Effector CD8-positive, alpha-beta T cell (primary cell): ENCODE measurements at places on chromosomes 5 and 9.

GRCh38 chr9:27485158-27485557 is 38.9 kb upstream of the IFNK start:
- no peak for DNase-seq

DNA sequence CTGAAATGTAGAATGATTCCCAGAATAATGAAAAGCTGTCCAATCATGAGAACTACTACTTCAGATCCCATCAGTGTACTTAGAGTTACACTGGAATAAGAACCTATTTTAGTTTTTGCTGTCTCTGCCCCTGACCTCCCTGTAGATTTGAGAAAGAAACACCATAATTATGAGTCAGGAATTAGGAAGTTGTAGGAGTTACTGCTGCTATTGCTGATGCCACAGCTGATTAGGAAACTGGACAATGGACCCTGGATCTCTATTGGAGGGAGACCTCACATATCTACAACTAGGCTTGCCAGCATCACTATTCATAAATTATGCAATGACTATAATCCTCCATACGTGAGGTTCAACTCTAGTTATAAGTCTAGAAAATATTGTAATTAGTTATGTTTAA is 48.8 kb upstream of the EDIL3 start:
- DNase-seq: no peak

- no peak for DNase-seq
Measured at GRCh38 chr9:121562301-121562700, 62.7 kb upstream of the GGTA1 start.

DNA sequence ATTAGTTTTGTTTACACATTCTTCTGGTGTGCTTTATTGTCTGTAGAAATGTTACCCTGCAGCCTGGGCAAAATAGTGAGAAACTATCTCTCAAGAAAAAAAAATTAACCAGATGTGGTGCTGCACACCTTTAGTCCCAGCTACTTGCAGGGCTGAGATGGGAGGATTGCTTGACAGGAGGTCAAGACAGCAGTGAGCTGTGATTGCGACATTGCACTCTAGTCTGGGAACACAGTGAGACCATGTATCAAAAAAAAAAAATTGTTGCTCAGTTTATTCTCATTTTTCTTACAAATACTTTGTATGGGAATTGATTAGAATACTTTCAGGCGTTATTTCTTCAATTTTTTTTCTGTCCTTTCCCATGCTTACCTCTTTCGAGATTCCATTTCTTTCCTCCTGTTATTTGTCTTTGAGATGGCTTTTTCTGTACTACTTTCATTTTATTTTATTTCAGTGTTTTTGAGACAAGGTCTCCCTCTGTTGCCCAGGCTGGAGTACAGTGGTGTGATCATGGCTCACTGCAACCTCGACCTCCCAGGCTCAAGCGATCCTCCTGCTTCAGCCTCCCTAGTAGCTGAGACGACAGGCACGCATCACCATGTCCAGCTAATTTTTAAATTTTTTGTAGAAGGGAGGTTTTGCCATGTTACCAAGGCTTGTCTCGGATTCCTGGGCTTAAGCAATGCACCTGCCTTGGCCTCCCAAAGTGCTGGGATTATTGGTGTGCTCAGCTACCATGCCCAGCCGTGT is 24.9 kb downstream of the TENT2 start:
- DNase-seq: no peak

DNA sequence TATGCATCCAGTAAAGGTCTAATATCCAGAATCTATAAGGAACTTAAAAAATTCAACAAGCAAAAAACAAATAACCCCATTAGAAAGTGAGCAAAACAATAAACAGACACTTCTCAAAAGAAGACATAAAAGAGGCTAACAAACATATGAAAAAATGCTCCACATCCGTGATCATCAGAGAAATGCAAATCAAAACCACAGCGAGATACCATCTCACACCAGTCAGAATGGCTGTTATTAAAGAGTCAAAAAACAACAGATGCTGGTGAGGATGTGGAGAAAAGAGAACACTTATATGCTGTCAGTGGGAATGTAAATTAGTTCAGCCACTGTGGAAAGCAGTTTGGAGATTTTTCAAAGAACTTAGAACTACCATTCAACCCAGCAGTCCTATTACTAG is 86.1 kb downstream of the WWC1 start:
- no peak for DNase-seq

- no peak for DNase-seq
Measured at GRCh38 chr9:135700525-135700924, 1.2 kb upstream of the SOHLH1 start.

GRCh38 chr5:151890299-151890698 is 34.4 kb downstream of the GLRA1 start:
- DNase-seq: no peak

- no peak for DNase-seq
Measured at GRCh38 chr9:78101247-78101646, 69.6 kb upstream of the GNAQ start.

DNA sequence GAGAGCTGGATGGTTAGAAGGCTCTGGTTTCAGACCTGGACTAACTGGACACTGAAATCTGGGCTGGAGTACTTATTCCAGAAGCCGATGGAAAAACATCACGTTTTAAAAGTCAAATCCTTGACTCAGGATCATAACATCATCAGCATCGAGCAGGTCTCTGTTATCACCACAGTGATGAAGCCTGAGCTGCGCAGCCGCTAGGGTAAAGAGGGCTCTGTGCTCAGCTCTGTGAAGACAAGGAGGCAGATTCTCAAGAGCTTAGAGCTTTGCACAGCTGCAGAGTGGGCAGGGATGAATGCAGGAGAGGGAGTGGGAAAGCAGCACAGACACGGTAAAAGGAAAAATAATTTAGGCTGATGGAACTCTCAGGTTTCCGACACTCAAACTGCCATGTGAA is 208.8 kb upstream of the TAS2R1 start:
- DNase-seq: no peak

- no peak for DNase-seq
Measured at GRCh38 chr9:94908011-94908563, 181.6 kb downstream of the AOPEP start.

DNA sequence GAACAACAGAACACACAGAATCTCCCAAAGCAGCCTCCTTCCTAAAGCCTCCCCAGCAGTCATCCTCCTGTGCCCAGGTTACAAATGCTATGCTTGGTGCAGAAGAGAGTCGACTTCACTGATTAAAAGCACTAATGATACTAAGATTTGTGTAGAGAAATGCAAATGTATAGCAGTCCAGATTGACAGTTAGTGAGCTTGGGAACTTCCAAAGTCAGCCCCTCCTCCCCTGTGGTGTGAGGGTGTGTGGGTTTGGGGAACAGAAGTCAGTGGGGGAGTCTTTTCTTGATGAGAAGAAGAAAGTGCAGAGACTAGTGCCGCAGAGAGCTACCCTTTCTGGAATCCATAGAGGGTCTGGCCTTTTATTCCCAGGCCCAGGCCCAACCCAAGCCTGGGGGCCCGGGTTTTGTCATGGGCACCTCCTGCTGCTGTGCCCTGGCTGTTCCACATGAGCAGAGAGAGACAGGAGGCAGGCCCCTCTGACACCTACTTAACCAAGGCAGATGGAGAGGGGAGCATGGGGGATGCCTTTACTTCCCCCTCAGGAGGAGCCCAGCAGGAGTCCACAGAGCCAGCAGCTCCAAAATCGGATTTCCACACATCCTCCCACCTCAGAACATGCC is 173.3 kb downstream of the DENND1A start:
- DNase-seq: no peak

GRCh38 chr9:89874351-89875321 is 269.8 kb downstream of the GADD45G start:
- DNase-seq: no peak
